CD8-positive, alpha-beta memory T cell (primary cell): ENCODE measurements at places on chromosomes 6 and 20.

GRCh38 chr6:142566628-142567396 is 265.0 kb downstream of the ADGRG6 start:
- peak; percentile 7 for DNase-seq

DNA sequence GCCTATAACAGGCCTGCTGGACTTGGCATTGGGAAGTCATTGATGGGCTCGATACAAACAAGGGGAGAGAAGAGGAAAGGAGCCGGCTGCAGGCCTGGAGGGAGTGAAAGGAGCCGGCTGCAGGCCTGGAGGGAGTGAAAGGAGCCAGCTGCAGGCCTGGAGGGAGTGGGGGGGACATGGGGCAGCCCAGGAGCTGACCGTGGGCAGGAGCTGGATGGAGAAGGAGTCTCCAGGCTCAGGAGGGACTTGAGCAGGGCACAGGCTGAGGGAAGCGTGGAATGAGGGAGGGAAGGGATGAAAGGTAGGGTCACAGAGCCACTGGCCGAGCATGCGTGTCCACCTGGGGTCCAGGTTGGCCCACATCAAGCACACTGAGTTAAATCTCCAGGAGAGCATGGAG is 32.0 kb downstream of the RPP40 start:
- DNase-seq: no peak

- DNase-seq: no peak
Observed at GRCh38 chr6:27591699-27592480, 119.0 kb upstream of the ZNF184 start.

DNA sequence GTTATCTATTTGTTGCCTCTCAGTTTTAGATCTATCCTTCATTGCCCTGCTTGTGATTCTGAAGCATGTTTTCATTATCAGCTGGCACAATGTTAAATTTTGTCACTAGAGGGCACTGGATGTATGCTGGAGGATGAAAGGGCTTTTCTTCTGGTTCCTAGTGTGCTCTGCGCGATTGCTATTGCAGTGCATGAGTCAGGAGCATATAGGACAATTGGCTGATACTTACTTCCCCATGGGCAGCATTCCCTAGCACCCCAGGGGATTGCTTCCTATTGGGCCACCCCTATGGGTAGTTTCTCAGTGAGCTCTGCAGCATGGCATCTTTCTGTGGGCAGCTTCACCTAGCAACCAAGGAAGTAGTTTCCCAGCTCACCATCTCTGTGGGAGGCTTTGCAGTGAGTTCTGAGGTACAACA is 280.3 kb upstream of the SYNCRIP start:
- no peak for DNase-seq

DNA sequence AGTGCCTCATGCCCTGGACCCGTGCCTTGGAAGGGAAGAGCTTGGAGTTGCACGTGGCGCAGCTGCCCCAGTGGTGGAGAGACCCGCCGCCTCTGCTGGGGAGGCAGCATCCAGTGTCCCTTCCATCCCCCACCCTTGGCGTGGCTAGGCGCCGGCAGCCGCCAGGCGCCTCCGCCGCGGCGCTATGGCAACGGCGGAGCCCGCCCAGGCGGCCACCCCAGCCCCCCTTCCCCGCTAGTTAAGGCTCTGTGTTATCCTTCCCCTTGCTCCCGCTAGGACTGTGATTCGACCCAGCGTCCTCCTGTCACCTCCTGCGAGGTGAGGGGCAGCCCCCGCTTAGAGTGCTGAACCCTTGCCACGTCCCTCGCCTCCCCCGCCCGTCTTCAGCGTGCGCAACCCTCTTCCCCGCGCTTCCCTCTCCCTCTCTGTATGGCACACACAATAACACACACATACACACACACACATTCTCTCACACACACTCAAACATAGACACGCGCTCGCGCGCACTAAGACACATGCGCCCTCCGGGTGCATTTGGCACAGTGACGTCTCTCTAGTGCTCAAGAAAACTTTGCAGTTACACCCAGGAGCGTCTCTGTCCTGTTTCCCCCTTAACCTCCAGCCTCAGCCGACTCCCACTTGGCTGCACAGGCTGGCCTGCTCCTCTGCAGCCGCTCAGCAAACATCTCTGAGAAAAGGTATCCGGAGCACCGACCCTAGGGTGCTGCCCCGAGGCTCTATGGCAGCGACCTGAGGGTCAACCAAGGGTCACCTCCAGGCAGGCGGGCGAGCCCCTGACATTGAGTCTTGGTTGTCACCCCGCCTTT is 8.5 kb downstream of the GRIK2 start:
- DNase-seq: no peak

- no peak for DNase-seq
Observed at GRCh38 chr6:166565084-166565967, 21.2 kb downstream of the RAMACL start.

- no peak for DNase-seq
Observed at GRCh38 chr6:81682858-81683620, 69.4 kb downstream of the TENT5A start.

GRCh38 chr20:34112600-34113101 is 608 bp upstream of the EIF2S2 start:
- DNase-seq: no peak

DNA sequence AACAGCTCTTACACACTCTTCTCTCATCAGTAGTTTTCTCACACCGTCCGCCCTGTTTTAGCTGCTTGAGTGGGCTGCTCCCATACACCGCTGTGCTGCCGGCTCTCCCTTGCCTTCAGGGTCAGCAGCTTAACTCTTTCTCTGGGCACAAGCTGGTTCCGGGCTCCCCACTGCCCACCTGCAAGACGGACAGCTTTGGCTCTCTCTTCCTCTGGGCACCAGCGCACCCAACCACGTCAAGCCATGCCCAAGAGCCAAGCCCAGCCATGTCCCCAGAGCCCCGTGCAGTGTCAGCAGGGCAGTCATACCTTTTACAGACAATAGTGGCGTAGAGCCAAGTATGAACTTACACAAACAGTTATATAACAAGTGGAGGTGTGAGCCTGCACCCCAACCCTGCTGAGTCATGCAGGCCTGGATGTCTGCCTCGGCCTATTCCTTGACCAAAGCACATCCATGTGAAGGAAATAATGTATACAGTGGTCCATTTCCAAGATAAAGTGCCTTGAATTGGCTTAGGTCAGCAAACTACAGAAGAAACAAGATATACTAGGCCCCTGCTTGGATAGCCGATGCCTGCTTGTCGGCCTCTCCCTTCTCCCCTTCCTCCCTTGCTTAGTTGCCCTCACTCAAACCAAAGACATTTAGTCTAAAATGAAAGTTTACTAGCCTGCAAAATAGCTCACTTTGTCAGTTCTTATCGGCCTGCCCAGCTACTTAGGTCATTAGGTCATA is 89.3 kb downstream of the JPH2 start:
- DNase-seq: no peak

GRCh38 chr20:45229264-45230056 is 8.3 kb downstream of the SEMG2 start:
- DNase-seq: peak; percentile 5

DNA sequence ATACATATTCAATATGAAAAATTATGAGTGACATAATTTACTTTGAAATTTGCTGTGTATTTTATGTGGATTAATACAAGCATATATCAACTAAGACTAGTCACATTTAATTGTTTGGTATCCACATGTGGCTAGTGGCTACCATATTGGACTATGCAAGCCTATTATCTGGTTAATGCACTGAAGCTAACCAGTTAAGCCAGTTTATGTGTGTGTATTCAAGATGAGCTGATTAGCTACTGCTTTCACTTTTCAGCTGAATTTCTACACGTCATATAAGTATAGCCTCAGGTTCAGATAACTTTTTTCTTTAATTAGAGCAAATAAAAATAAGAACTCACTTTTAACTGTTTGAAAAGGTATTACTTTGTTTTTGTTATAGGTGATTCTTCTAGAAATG is 903.7 kb downstream of the TFAP2A start:
- DNase-seq: no peak

DNA sequence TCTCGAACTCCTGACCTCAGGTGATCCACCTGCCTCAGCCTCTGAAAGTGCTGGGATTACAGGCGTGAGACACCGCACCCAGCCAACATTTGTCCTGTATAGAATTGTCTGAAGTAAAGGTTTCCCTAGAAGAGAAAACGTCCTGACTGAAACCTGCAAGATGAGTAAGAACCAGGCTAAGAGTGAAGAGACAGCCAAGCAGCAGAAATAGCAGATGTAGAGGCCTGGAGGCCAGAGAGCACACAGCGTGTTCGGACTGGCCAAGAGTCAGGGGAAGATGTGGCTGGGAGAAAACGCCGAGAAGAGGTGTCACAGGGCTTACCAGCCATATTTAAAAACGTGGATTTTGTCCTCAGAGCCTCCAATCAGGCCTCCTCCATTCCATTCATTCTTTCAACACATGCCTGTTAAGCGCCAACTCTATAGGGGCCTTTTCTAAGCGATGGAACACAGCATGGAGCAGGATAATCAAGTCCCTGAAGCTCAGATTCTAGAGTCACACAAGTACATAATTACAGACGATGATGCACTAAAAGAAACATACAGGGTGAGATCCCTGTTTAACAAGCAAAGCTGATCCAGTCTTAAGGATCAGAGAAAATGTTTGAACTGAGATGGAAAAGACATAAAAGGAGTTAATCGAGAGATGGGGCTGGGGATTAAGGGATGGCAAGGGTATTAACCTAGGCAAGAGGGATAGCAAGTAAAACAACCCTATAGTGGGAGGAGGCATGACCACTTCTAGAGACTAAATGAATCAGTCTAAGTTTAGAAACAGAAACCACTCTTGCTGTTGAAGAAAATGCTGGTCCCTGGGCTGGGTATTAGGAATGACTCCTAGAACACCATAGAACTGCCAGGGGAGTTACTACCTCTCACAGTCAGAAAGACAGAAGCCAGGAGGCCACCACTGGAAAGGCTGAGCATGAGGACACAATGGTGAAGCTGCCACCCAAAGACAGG is 4.8 kb downstream of the ZCCHC3 start:
- no peak for DNase-seq

- DNase-seq: no peak
Observed at GRCh38 chr6:35057449-35058357, 83.4 kb downstream of the TCP11 start.

GRCh38 chr20:10200330-10200729 is 18.3 kb upstream of the SNAP25 start:
- no peak for DNase-seq

DNA sequence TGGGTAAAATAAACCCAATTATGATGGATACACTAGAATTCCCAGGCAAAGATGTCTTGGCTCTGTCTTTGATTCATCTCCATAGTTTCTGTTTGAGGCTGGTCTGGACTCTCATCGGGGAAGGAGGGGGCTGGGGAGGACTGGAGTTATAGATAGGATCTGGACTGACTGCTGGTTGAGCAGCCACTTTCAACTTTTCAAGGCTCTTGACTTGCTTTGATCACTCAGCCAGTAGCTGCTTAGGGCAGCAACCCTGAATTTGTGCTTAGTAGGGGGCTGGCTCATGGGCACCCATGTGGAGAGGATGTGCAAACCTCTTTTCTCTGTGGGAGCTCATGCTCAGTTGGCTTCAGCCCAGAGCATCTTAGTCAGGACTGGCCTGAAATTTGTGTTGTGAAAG is 114.0 kb upstream of the NEDD9 start:
- no peak for DNase-seq

- no peak for DNase-seq
Observed at GRCh38 chr6:22451962-22452361, 117.4 kb upstream of the HDGFL1 start.

GRCh38 chr6:18441251-18441979 is 54.3 kb downstream of the RNF144B start:
- DNase-seq: no peak

- no peak for DNase-seq
Observed at GRCh38 chr6:38320358-38320757, 319.4 kb downstream of the BTBD9 start.

- DNase-seq: no peak
Observed at GRCh38 chr20:47149939-47150338, 206.6 kb downstream of the ZMYND8 start.

DNA sequence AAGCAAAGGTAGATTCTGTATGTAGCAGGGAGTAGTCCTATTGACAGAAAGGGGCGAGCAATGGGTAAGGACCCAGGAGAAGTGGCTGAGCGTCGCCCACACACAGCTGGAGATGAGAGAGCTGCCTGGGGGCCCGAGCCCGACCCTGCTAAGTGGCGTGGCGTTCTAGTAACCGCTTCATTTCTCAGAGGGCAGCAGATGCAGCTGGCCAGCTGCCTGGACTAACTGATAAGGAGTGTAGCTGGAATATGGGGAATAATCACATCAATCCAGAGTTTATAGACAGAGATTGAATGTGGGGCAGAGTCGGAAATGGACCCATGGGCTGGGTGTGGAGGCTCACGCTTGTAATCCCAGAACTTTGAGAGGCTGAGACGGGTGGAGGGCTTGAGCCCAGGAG is 64.4 kb downstream of the EZR start:
- DNase-seq: no peak

- DNase-seq: no peak
Observed at GRCh38 chr6:4889701-4890100, 113.5 kb downstream of the CDYL start.

- DNase-seq: no peak
Observed at GRCh38 chr20:49542514-49542991, 25.4 kb downstream of the PTGIS start.

GRCh38 chr6:27897580-27898206 is 14.5 kb downstream of the OR2B2 start:
- DNase-seq: no peak

DNA sequence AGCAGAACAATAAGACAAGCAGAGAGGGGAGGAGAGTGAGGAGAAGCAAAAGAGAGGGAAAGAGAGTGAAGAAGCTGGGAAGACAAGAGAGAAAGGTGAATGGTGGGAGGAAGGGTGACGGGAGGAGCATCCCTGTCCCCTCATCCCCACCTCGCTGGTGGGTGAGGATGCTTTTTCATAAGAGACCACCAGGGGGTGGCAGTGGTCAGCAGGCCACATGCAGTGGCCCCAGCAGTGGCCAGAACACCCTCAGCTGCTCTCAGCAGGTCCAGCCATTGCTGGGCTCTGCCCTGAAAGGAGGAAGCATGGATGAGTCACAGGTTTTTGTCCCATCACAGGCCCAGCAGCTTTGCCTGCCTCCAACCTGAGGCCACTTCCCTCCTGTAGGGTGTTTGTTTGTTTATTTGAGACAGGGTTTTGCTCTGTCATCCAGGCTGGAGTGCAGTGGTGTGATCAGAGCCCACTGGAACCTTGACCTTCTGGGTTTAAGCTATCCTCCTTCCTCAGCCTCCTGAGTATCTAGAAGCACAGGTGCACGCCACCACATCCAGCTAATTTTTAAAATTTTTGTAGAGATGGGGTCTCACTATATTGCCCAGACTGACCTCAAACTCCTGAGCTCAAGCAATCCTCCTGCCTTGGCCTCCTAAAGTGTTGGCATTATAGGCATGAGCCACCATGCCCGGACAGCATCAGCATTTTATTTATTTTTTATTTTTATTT is 24.0 kb downstream of the FGD2 start:
- DNase-seq: no peak
